T-helper 17 cell (primary cell): ENCODE measurements at places on chromosomes 3 and 15.
A peak's percentile ranks its signal among the peaks of the same experiment; 100 is the strongest.

DNA sequence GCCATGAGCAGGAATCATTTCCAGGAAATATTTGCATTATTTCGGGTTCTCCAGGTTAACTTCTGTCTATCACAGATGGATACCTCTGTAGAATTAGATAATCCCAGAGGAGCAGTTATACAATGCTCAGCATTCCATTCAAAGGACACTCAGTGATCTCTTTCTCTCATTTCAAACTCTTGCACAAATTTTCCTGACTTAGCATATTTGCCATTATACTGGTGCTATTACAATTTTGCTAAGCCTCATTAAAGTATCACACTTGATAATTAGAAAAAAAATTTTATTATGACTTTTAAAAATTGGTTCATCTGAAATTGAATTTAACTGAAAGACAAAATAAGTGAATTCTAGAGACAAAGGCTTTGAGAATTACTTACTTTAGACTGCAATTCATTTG lies 469.0 kb downstream of the EPHA3 start:
- no peak for DNase-seq

GRCh38 chr3:112335434-112335781 lies 2.5 kb downstream of the CD200 start:
- no peak for DNase-seq

DNA sequence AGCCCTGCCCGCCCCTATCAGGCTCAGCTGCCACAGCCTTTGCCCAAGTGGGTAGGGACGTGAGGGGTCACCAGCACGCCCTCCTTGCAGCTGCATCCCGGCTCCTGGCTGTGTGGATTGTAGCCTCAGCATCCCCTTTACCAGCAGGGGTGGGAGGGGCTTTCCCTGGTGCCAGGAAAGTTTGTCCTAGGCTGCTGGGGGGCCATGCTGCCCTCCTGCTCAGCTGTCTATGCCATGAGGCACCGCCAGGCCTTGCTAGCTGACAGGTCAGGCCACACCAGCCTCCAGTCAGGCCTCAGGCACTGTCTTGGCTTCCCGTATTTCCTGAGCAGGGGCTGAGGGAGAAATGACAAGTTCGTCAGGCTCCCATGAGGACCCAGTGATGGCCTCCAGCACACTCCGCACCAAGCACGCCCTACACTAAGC lies 32.3 kb downstream of the TKT start:
- no peak for DNase-seq

DNA sequence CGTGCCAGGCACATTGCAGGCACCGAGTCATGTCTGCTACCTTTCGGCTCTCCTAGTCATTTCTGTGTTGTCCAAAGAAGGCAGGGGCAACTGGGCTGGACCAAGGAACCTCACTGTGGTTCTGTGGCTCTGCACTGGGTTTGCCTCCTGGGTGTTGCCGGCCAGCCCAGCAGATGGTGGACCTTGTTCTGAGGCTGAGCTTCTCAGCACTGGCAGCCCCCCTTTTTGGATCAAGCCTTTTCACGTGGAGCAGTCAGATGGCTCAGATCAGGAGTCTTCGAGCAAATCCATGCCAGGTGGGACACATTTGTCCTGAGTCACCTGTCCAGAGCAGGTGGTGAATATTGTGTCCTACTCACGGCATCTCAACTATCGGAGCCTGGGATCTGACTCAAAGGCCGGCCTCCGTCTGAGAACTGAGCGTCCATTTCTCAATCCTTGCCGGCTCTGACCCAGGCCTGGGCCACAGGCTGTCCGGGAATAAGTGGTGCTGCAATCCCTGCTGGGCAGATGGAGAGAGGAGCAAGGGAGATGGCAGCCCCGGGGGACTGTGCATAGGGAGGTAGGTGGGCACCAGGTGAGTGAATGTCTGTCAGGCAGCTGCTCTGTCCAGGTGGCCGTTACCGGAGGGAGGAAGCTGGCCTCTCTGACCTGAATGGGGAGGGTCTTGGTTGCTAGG lies at the start of gene IL16:
Gene IL16, plus strand, starts transcription at position 304 of the 679 bp plus-strand sequence. CDS start 28,521 bp downstream, outside the sequence.
- DNase-seq, result no peak

GRCh38 chr3:181534781-181535221 lies 176.9 kb upstream of the SOX2 start:
- no peak for DNase-seq

- DNase-seq, result no peak
These were observed 23.3 kb upstream of the C15orf39 start for GRCh38 chr15:75178171-75178937.

DNA sequence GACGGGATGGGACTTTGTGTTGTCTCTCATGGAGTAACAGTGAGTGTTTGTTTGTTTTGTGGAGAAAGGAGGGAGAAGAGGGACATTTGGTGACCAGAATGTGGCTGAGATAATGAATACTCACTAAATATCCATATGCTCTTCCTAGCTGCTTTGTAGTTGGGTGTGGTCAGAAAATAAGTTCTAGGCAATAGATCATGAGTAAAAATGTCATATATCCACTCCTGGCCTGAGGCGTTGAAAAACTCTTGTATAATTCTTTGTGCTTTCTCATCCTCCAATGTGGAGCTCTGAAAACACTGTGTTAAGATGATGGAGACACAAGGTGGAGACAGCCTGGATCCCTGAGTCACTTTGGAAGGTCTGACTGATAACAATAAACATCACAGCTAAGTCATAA lies 28.0 kb upstream of the IL16 start:
- no peak for DNase-seq

GRCh38 chr15:63979262-63979793 lies 67.0 kb downstream of the DAPK2 start:
- no peak for DNase-seq

DNA sequence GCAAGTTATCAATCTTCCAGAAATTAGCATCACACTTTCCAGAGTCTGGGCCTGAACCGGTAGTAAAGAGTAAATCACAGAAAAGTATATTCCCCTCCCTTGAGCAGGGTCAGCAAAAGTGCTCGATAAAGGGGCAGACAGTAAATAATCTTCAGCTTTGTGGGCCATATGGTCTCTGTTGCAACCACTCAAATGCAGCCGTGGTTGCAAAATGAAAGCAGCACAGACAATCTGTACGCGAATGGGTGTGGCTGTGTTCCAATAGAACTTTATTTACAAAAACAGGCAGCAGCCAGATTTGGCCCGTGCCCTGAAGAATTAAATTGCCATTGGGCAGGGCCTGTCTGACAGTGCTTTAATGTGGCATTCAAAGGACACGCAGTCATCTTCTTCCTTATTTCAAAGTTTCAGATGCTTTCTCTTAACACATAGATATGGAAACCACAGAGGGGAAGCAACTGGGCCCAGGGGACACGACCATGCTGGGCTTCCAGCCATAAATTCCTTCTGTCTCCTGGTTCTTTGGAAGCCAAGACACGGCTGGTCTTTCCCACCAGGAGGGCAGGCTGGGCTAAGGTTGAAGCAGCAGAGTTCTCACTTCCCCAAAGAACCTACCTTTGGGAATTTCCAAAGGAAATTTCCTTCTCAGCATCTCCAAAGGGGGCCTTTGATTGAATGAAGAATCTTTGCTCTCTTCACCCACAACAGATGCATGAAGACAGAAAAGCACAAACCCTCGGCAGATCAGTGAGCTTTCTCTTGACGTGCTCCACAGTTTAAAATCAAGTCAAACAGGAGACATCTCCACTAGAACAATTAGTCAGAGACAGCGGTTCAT lies 489.8 kb upstream of the PROK2 start:
- no peak for DNase-seq

GRCh38 chr15:34209421-34210282 lies at the start of gene KATNBL1:
TSS of gene KATNBL1 (minus strand) at chr15:34210096. CDS start at chr15:34163676, 46,420 bp downstream.
- DNase-seq, result peak; percentile 91

GRCh38 chr3:191314109-191314728 lies 15.0 kb upstream of the CCDC50 start:
- DNase-seq, result no peak

DNA sequence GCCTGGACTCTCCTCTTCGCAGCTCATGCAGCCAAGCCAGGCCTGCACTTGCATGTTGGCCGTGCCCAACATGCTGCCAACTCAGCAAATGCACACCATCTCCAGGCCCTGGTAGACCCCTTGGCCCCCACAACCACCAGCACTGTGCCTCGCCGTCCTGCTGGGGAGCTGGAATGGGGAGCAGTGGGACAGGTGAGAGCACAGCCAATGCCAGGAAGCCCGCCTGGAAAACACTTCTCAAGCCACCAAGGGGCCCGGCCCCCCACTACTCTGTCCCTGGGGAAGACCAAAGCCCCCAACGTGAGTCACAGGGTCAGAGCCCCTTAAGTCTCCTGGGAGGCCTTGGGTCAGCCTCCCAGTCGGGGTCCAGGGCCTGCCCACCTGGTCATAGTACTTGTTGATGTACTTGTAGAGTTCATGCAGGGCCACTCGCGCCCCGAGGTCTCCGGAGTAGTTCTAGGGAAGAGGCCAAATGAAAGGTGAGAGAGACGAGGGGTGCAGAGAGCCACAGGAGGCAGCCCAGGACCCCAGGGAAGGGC lies 24.5 kb downstream of the PLXNB1 start:
- DNase-seq, result no peak

DNA sequence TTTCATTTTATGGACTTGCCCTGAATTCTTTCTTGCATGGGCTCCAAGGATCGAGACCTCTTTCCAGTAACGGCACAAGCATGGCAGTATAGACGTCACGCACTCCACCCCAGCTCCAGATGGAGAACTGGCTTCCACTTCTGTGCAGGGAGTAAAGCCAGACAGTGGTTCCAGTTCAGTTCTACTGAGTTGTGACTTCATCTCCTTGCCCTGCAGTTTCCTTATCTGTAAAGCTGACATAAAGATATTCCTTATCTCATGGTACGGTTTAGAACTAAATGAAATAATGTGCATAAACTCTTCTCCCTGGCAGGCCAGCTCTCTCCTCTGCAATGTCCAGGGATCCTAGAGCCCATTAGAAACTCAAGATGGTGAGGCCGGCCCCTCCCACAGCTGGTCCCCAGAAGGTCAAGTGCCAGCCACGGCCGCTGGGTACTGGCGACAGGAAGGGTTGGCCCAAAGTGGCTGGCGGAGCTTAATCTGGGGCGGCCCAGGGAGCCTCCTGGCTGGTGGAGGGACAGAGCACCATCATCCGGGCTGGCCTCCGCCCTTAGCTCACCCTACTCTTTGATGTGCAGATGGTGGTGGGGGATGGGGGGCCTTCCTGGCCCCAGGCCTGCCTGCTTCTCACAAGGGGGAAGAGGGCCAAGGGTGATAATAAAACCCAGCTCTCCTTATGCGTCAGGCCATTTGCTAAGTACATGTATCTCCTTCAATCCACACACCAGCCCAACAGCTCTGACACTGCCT lies 7.2 kb downstream of the MESP2 start:
- DNase-seq, result no peak

DNA sequence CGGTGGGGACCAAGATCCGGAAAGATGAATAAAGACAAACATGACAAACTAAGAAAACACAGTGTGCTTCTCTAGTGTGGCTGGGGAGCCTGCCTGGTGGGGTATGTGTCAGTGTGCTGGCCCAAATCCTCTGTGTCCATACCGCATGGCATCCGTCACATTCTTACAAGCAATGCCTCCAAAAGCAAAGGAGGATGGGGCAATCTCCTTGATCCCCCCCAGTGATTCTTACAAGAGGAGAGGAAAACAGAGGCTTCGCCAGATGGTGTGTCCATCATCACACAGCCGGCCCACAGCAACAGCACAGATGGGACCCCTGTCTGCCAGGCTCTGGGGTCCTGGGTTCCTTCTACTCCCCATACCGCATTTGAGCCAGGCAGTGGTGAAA lies 558 bp upstream of the IL17RC start:
- DNase-seq, result no peak

DNA sequence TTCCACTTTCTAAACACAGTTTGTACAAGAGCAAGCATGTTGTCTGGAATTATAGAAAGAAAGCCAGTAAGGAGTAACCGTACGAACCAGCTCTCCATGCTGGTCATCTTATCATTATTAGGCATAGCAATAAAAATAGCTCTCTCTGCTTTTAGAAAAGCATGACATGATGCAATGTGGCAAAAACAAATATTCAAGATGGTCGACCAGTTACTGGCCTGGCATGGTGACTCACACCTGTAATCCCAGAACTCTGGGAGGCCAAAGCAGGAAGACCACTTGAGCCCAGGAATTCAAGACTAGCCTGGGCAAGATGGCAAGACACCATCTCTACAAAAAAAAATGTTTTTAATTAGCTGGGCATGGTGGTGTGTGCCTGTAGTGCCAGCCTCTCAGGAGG lies 2.6 kb upstream of the MAP4 start:
- no peak for DNase-seq

DNA sequence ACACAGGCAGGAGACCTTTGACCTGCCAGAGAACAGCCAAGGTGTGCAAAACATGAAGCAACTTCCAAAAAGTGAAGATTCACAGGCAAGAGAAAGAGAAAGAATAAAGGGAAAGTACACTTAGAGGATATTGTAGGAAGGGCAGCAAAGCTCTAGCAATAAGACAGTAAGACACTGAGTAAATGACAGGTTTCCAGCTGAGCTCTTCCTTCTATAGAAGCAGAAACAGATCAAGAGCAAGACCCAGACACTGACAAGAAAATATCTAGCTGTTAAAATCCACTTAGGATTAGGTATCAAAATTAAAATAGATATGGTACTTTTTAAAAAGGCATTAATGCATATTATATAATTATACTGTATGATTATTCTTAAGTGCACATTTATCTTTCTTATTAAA lies 333.4 kb downstream of the RAP2B start:
- DNase-seq, result no peak

- DNase-seq, result no peak
These were observed 529.2 kb downstream of the TUSC7 start for GRCh38 chr3:117238806-117239205.

- DNase-seq, result no peak
These were observed 65.7 kb upstream of the ALDH1L1 start for GRCh38 chr3:126245811-126246727.

GRCh38 chr15:89067751-89068150 lies 20.5 kb upstream of the ABHD2 start:
- DNase-seq, result no peak

DNA sequence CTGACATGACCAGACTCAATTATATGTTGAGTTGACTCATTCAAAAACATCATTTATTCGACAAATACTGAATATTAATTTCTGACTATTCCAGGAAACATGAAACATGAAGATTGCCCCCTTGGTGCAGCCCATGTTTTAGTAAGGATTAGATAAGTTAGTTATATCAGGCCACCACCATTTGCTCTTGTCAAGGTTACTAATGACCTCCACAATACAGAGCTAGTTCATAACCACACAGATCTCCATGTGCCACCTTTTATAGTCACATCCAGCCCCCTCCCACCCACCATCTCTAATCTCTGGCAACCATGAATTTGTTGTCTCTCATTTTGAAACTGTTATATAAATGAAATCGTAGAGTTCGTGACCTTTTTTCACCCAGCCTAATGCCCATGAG lies 15.7 kb downstream of the KLHL18 start:
- DNase-seq, result no peak

GRCh38 chr15:60945196-60945595 lies 283.9 kb downstream of the RORA start:
- no peak for DNase-seq

DNA sequence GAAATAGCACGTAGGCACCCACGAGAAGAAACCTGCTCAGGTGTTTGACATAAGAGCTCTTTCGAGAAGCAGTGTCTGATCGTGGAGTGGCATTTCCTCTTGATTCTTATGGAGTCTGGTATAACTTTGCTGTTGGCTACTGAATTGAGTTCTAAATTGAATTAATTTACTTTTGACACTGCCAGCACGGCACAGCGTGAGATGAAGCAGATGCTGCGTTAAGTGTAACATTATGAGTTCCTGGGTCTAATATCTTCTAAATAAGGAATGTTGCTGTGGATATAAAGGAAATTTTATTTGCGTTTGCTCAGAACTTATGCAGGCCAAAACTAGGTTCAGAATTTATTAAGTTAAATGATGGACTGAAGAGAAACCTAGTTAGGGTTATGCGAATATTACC lies 919.9 kb downstream of the TUSC7 start:
- DNase-seq, result no peak
